T-cell (primary cell): ENCODE measurements at places on chromosomes 1 and 21.

- peaks cover 2% of the 10 kb centered on the region for H3K4me1 ChIP-seq
- no peaks in the 10 kb centered on the region for H3K27me3 ChIP-seq
- no peak within 1 kb of the TSS for H3K27ac ChIP-seq
- no peaks in the 10 kb centered on the region for H3K36me3 ChIP-seq
Observed at GRCh38 chr1:1435106-1435903, at the start of gene VWA1. TSS of gene VWA1 (plus strand) at chr1:1435690. CDS start at chr1:1435749, 59 bp downstream.

- H3K27me3 ChIP-seq: peaks cover 32% of the 10 kb centered on the region
- no peak overlapping the region for H3K27ac ChIP-seq
- no peaks in the 10 kb centered on the region for H3K36me3 ChIP-seq
- DNase-seq: no peak
- peaks cover 3% of the 10 kb centered on the region for H3K4me1 ChIP-seq
- no peak overlapping the region for H3K4me3 ChIP-seq
Observed at GRCh38 chr1:183414365-183414764, 3.8 kb downstream of the NMNAT2 start.

DNA sequence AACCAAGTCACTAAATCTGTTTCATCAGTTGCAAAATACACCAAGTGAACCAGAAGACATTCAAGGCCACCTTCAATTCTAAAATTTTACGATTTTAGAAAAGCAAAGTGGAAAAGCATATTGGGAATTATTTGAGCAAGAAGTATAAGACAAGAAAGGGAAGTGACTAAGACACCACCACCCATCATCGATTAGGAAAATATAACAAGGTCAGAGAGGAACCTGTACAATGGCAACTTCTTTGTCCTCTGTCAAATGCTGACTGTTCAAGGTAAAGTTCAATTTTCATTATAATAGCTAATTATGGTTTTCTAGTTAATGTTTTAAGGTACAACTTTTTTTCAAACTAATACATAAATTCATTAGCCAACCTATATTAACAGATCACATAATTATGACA is 10.8 kb downstream of the FRRS1 start:
- H3K27me3 ChIP-seq: no peaks in the 10 kb centered on the region
- no peak overlapping the region for H3K27ac ChIP-seq
- H3K4me1 ChIP-seq: peaks cover 3% of the 10 kb centered on the region
- H3K36me3 ChIP-seq: no peaks in the 10 kb centered on the region

GRCh38 chr1:229430761-229431283 is 3.1 kb downstream of the ACTA1 start:
- peaks cover 10% of the 10 kb centered on the region for H3K4me1 ChIP-seq
- H3K4me3 ChIP-seq: peak overlapping the region; percentile 74
- H3K36me3 ChIP-seq: no peaks in the 10 kb centered on the region
- DNase-seq: peak; percentile 34
- no peak overlapping the region for H3K27ac ChIP-seq

GRCh38 chr1:206577626-206578025 is 34.6 kb downstream of the EIF2D start:
- peak overlapping the region; percentile 94 for H3K27ac ChIP-seq
- no peak for DNase-seq
- no peaks in the 10 kb centered on the region for H3K36me3 ChIP-seq
- H3K4me1 ChIP-seq: peaks cover 82% of the 10 kb centered on the region
- no peak overlapping the region for H3K4me3 ChIP-seq
- H3K27me3 ChIP-seq: no peaks in the 10 kb centered on the region
